ENCODE measurements at places on chromosomes 6 and 20. TPM values are rescaled to one million over a fixed set of nuclear protein-coding genes. Genes with fewer than 3 reads are reported as not detected.

Gene CD164
- 337 TPM for total RNA-seq

Gene MAP7
- total RNA-seq, result 1.8 TPM

Gene CST5
- total RNA-seq, result not detected

GRCh38 chr6:158501360-158502262, 58.3 kb upstream of the TMEM181 start:
- peaks cover 14% of the 10 kb centered on the region for H3K36me3 ChIP-seq
- no peak overlapping the region for H3K4me3 ChIP-seq
- H3K27ac ChIP-seq, result no peak overlapping the region
- no peak for DNase-seq
- no peaks in the 10 kb centered on the region for H3K27me3 ChIP-seq

GRCh38 chr6:83258517-83258916, 65.4 kb downstream of the RWDD2A start:
- H3K4me1 ChIP-seq, result no peaks in the 10 kb centered on the region
- H3K36me3 ChIP-seq, result no peaks in the 10 kb centered on the region
- H3K4me3 ChIP-seq, result no peak overlapping the region
- H3K27me3 ChIP-seq, result no peaks in the 10 kb centered on the region
- no peak overlapping the region for H3K27ac ChIP-seq

GRCh38 chr6:76448109-76448508, 375.6 kb upstream of the IMPG1 start:
- H3K27me3 ChIP-seq, result no peaks in the 10 kb centered on the region
- no peak for DNase-seq
- H3K4me3 ChIP-seq, result no peak overlapping the region

DNA sequence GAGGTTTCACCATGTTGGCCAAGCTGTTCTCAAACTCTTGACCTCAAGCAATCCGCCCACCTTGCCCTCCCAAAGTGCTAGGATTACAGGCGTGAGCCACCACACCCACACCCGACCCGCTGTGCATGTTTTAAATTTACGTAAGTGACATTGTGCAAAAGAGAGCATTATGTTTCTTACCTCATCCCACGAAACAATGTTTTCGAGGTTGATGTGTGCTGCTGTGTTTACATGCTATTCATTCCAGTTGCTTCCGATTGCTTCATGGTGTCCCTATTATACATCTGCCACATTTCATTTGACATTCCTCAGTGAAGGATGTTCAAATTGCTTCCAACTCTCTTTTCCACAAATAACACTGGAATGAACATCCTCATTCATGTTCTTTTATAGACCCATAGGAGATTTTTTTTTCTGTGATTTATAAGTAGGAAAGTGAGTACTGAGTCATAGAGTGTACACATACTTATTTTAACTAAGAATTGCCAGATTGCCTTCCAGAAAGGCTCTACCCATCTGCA, 403.9 kb upstream of the JARID2 start:
- DNase-seq, result no peak
- no peak overlapping the region for H3K4me3 ChIP-seq
- H3K27me3 ChIP-seq, result peaks cover 2% of the 10 kb centered on the region
- H3K36me3 ChIP-seq, result no peaks in the 10 kb centered on the region
- no peaks in the 10 kb centered on the region for H3K4me1 ChIP-seq
- no peak overlapping the region for H3K27ac ChIP-seq

- H3K4me1 ChIP-seq, result no peaks in the 10 kb centered on the region
- H3K27me3 ChIP-seq, result no peaks in the 10 kb centered on the region
- H3K4me3 ChIP-seq, result no peak overlapping the region
- H3K36me3 ChIP-seq, result no peaks in the 10 kb centered on the region
- H3K27ac ChIP-seq, result no peak overlapping the region
These were observed 258.0 kb downstream of the ATXN1 start for GRCh38 chr6:16503241-16503775.

- no peaks in the 10 kb centered on the region for H3K27me3 ChIP-seq
- peaks cover 2% of the 10 kb centered on the region for H3K4me1 ChIP-seq
- no peaks in the 10 kb centered on the region for H3K36me3 ChIP-seq
- no peak overlapping the region for H3K27ac ChIP-seq
These were observed 16.8 kb downstream of the SOX4 start for GRCh38 chr6:21610341-21610740.

GRCh38 chr6:36650848-36651478, 27.6 kb upstream of the CDKN1A start:
- H3K4me1 ChIP-seq, result no peaks in the 10 kb centered on the region
- no peaks in the 10 kb centered on the region for H3K27me3 ChIP-seq
- DNase-seq, result no peak
- H3K36me3 ChIP-seq, result no peaks in the 10 kb centered on the region
- H3K4me3 ChIP-seq, result no peak overlapping the region
